A549 (cell line): ENCODE measurements at places on chromosomes 2 and 18.

DNA sequence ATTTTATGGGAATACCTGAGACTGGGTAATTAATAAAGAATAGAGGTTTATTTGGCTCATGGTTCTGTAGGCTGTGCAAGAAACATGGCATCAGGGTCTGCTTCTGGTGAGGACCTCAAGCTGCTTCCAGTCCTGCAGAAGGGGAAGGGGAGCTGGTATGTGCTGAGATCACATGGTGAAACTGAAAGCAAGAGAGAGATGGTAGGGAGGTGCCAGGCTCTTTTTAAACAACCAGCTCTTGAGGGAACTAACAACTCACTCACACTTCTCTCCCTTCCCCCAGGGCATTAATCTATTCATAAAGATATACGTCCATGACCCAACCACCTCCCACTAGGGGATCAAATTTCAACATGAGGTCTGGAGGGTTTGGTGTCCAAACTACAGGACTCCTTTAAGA lies 40.1 kb downstream of the AGPS start:
- DNase-seq, result no peak

DNA sequence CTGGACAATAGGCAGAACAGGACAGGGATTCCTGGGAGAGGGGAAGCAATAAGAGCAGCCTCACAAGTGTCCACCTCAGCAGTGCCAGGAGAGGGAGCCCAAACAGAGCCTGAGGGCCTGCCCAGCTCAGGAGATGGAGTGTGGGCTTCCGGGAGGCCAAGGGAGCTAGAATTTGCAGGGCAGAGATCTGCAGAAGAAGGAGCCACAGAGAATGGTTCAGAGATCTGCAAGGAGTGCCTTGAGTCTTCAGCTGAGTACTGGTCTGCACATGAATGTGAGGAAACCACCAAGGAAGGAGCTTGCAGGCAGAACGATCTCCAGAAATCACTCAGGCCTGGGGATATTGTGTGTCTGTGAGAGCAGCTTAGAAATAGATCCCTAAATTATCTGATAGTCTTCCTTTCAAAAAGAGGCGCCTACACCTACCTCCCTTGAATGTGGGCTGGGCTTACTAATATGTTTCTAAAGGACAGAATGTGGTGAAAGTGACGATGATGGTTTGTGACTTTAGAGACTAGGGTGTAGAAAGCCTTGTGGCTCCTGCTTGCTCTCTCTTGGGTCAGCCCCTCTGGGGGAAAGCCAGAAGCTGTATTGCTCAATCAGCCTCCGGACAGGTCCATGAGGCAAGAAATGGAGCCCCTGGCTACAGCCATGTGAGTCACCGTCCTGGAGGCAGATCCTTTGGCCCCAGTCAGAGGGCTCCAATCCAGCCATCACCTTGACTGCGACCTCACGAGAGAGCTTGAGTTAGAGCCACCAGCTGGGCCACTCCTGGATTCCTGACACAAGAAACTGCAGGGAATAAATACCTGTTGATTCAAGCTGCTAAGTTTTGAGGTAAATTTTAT lies 7.6 kb upstream of the LPIN1 start:
- DNase-seq, result peak; percentile 40

- no peak for DNase-seq
Measured at GRCh38 chr2:39571111-39571731, 94.5 kb upstream of the TMEM178A start.

DNA sequence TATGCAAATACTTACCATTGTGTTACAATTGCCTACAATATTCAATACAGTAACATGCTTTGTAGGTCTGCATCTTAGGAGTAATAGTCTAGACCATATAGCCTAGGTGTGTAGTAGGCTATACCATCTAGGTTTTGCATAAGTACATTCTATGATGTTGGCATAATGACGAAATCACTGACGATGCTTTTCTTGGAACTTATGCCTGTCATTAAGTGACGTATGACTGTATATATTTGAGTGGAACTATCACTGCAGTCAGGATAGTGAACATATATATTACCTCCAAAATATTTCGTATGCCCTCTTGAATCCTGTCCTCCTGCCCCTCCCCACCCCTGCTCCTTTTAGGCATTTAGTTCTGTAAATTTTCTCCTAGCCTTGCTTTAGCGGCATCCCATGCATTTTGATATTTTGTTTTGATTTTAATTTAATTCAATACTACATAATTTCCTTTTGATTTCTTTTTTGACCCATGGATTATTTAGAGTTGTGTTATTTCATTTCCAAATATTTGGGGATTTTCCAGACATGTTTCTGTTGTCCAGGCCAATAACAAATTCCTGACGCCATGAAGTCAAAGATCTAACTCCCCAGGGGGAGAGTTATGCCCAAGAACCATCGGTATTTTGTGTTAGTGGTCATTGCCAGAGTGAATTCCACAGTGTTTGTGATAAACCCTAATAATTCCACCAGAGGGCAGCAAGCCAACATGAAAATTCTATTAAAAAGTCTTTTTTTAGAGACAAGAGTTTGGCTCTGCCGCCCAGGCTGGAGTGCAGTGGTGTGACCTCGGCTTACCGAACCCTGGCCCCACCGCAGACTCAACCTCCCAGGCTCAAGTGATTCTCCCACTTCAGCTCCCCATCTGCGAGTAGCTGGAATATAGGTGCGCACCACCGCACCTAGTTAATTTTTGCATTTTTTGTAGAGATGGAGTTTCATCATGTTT lies 24.2 kb upstream of the CASP8 start:
- DNase-seq, result no peak

DNA sequence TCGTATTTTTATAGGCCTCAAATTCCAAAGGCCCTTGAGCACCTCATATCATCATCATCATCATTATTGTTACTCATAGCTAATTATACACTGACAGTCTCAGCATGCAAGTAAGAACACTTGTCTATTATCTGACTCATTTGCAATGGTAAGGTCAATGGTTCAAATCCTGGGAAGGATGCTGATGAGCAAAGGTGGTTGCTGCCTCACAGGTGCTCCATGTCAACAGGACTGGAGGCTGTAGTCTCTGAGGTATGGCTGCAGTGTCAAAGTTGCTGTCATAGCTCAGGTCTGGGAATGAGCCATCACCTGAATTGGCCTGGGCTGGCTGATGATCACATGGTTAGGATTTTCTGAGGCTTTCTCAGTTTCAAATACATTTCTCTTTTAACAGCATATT lies 379.3 kb downstream of the BCL11A start:
- no peak for DNase-seq

- DNase-seq, result no peak
Measured at GRCh38 chr2:17793803-17794354, 22.4 kb upstream of the MSGN1 start.

- no peak for DNase-seq
Measured at GRCh38 chr2:64168756-64169155, 24.5 kb upstream of the PELI1 start.

DNA sequence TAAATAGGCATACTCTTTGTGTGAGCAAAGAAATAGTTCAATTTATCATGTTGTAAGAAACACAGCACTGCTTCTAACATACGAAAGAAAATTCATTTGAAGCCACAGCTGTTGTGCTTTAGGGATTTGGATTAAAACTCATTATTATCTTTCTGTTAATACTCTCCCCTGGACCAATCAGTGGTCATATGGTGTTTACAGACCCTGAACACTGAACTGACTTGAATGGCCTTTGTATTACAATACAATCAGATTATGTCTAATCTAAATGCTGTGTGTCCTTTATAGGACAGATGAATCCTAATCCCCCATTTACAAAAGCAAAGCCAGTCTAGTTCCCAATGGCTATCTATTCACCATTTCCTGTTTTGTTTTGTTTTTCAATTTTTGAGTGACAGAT lies 36.5 kb downstream of the ZNF385B start:
- DNase-seq, result no peak

- no peak for DNase-seq
Measured at GRCh38 chr2:71926876-71927756, 220.5 kb downstream of the CYP26B1 start.

DNA sequence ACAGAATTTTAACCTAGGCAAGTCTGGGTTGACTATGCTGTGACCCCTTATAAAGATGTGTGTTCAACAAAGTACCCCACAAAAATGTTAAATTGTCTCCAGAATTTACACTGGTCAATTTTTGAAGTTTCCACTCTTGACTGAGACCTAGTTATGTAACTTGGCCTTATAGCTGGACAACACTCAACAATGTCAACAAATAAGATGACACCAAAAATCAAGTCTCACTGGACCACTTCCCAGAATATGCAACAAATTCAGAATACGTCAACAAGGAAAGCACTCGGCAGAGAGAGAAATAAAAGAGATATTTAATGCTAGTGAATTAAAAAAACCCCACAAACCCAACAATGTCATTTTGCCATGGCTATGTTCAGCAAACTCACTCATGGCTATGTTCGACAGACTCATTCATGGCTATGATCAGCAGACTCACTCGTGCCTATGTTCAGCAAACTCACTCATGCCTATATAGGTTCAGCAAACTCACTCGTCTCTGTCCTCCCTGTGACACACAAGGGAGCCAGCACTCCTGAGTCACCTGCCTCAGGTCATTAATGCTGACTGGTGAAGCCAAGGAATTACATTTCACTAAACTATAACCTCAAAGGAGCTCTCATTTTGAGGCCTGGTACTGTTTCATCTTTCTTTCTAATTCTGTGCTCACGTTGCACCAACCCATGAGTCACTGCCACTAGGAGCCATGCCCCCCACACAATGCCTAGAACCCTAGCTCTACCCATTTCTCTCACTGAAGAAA lies 72.7 kb downstream of the PTPN2 start:
- no peak for DNase-seq

GRCh38 chr2:237533668-237534161 lies 32.7 kb upstream of the PRLH start:
- DNase-seq, result no peak

DNA sequence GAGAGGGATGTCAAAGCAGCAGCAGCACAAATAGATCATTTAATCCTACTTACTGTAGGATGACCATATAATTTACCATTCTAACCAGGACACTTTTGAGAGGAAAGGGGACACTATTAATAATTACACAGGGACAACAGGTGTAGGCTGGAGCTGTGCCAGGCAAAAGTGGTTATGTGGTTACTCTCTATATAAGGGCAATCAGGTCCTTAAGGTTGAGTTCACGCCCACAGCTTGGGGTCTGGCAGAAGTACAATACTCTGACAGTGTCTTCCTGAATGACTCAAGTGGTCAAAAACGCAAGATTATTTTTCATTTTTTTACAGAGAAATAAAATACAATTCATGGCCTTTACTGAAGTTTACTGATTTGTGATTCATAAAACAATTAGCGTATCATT lies 2.8 kb downstream of the PREPL start:
- DNase-seq, result no peak

DNA sequence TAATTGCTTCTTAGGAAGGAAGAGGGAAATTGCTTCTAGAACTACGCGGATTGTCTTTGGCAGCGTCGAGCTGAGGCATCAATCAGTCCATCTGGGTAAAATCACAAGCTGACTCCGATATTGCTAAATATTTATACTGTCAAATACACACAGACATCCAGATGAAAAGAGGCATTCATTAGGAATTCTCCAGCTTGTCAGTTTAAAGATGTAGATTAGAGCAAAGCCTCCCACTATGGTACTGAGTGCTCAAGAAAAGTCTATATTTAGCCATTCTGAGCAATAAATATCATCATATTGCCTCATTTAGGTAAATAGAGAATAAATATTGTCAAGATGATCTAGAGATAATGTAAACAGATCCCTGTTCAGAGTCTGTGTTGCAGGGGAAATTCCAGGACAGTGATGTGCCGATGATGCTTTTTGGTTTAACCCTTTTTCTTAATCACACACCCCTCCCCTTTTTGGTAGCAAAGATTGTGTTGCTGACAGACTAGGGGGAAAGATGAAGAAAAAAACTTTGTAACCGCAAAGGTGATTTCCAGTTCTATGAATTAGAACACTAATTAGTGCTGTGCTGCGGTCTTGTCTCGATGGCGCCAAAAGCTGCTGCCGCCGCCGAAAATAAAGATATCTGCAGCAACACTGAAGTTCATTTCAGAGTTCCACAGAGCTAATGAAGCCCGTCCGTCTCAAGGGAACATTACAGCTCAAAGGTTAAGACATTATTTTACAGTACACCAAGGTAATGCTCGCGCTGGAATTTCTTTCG lies 171.8 kb downstream of the PTGR3 start:
- no peak for DNase-seq

DNA sequence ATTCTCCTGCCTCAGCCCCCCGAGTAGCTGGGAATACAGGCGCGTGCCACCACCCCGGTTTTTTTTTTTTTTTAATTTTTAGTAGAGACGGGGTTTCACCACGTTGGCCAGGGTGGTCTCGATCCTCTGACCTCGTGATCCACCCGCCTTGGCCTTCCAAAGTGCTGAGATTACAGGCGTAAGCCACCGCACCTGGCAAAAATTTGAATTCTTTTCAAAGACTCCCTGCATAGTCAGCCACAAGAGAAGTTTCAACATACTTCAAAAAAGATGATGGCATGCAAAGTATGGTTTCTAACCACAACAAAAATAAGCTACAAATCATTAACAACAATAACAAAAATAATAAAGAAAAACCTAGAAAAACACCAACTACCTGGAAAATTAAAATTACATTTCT lies 22.0 kb downstream of the HYCC2 start:
- no peak for DNase-seq

- DNase-seq, result no peak
Measured at GRCh38 chr2:70820499-70820898, at the start of gene CLEC4F. Gene CLEC4F (minus strand): TSS chr2:70820599. CDS start chr2:70820523, 76 bp downstream.

GRCh38 chr2:23549821-23550530 lies 165.0 kb downstream of the KLHL29 start:
- DNase-seq, result no peak

GRCh38 chr2:83784947-83785346 lies 674.1 kb downstream of the SUCLG1 start:
- no peak for DNase-seq

GRCh38 chr2:217657252-217657651 lies 345.5 kb downstream of the TNS1 start:
- no peak for DNase-seq

DNA sequence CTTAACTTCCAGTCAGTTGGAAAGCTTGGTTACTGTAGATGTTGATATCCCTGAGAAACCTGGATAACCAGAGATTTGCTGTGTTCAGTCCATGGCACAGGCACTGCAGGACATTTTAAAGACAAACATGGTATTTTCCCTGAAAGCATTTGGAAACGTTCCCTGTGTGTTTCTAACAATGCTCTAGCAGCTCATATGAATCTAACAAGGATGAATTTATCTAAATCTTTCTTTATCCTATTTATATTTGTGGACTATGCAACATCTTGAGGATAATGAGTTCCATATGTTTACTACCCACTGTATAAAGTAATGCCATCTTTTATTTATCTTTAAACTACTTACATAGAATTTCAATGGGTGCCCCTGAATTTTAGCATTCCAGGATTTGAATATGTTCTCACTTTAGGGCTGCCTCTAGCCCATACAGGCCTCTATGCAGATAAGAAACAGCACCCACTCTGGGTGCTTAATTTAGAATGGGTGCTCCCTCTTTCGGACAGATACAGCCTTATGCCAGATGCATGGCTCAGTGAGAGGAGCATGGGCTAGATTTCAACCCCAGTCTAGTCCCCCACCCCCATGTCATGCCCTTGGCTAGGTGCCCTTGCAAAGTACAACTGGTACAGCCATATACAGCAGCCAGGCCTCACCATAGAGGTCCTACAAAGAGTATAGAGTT lies 50.6 kb upstream of the NEMP2 start:
- no peak for DNase-seq

- no peak for DNase-seq
Measured at GRCh38 chr18:6857300-6857699, 127.8 kb downstream of the ARHGAP28 start.
